ENCODE measurements at places on chromosomes 5 and 9. TPM values are rescaled to one million over a fixed set of nuclear protein-coding genes. Genes with fewer than 3 reads are reported as not detected.

DNA sequence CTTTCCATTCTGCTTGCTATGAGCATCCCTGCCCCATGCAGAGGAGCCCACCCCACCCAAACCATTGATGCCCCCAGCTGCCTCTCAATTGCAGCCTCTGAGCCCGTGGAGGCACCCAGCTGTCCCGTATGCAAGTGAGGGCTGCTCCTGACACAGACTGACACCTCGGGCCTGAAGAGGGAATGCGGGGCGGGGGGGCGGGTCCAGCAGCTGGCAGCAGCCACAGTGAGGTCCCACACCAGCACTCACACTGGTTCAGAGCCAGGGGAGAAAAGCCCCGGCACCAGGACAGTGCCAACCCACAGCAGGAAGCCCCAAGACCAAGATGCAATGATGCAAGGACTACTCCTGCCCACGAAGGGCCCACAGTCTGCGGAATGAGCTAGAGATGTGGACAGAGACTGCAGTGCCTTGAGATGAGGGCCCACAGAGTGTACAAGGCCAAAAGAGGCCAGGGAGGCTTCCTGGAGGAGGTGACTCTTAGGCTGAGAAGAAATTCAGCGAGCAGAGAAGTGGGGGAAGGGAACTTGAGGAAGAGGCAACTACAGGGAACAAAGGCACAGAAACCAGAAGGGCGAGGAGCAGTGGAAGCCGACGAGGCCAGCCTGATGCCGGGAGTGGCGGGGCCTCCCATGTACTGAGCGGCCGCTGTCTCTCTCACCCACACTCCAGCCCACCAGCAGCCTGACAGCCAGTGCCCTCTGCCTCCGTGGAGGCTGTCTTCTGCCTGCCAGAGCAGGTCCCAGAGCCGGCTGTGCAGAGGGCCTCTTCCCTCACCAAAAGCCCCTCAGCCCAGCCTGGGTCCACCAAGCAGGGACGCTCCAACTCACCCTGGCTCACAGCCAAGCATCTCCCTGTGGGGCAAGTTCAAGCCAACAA lies 9.2 kb downstream of the EEIG1 start:
- H3K4me1 ChIP-seq = peaks cover 100% of the 10 kb centered on the region
- no peaks in the 10 kb centered on the region for H3K27me3 ChIP-seq
- peak overlapping the region; percentile 96 for H3K27ac ChIP-seq
- DNase-seq = no peak
- peak overlapping the region; percentile 67 for H3K4me3 ChIP-seq

DNA sequence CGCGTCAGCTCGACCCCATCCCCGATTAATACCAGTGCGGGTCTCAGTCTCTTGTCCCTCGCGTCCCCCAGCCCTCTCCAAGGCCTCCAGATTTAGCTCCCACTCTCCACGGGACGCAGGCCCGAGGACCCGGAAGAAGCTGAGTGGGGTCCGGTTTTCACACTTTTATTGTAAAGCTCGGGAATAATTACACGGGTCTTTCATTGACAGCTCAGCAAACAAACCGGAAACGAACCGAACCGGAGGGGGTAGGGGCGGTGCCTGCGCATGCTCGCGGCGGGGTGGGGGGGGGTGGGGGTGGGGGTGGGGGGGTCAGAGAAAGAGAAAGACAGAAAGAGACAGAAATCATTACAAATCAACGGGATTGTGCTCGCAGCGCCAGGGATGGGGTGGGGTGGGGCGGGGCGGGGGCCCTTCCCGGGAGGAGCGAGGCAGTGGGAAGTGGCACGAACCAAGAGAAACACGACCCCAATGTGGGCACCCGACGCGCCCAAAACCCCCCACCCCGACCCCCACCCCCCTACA lies 27.9 kb downstream of the PCDH1 start:
- peaks cover 14% of the 10 kb centered on the region for H3K4me1 ChIP-seq
- peak overlapping the region; percentile 81 for H3K4me3 ChIP-seq
- H3K36me3 ChIP-seq = no peaks in the 10 kb centered on the region

DNA sequence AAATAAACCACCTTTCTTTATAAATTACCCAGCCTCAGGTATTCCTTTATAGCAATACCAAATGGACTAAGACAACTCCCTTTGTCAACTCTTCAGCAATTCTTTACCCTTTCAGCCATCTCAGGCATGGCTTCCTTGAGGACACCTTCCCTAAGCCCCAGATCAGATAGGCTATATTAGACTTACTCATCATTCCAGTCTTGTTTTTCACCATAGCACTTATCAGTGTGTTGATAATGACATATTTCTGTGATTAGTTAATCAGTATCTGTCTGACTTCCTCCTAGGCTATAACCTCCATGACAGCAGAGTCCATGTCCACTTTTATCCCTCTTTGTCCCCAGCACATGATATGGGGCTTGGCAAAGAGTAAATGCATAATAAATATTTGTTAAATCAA lies 238.1 kb downstream of the ACTL7B start:
- no peaks in the 10 kb centered on the region for H3K36me3 ChIP-seq
- no peaks in the 10 kb centered on the region for H3K27me3 ChIP-seq
- H3K27ac ChIP-seq = no peak overlapping the region
- H3K4me1 ChIP-seq = no peaks in the 10 kb centered on the region
- no peak overlapping the region for H3K4me3 ChIP-seq
- no peak for DNase-seq

DNA sequence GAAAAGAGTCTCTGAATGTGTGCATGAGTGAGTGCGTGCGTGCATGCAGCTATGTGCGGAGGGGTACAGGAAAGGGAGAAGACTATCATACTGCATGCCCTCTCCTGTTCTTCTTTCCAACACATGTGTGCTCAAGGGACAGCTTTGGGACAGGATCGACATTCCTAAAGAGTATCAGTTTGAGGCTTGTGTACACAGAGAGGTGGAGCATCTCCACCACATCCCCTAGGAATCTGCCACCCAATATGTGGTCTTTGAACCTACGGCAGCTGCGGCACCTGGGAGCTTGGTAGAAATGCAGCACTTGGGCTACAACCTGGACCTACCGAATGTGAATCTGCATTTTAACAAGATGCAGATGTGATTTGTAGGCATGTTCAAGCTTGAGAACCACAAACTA lies 132.3 kb upstream of the GLRA1 start:
- no peaks in the 10 kb centered on the region for H3K4me1 ChIP-seq
- no peak overlapping the region for H3K4me3 ChIP-seq
- no peak overlapping the region for H3K27ac ChIP-seq

- peaks cover 25% of the 10 kb centered on the region for H3K4me1 ChIP-seq
- no peak overlapping the region for H3K4me3 ChIP-seq
- DNase-seq = no peak
- H3K27me3 ChIP-seq = no peaks in the 10 kb centered on the region
- H3K27ac ChIP-seq = no peak overlapping the region
- H3K36me3 ChIP-seq = no peaks in the 10 kb centered on the region
These were observed 56.7 kb upstream of the CLINT1 start for GRCh38 chr5:157915638-157916037.

GRCh38 chr5:122508623-122509022 lies 196.6 kb downstream of the SNCAIP start:
- no peak for DNase-seq
- H3K4me1 ChIP-seq = no peaks in the 10 kb centered on the region
- H3K36me3 ChIP-seq = no peaks in the 10 kb centered on the region
- H3K27ac ChIP-seq = no peak overlapping the region
- H3K27me3 ChIP-seq = no peaks in the 10 kb centered on the region
- H3K4me3 ChIP-seq = no peak overlapping the region

- no peak overlapping the region for H3K4me3 ChIP-seq
- H3K36me3 ChIP-seq = no peaks in the 10 kb centered on the region
- H3K27me3 ChIP-seq = no peaks in the 10 kb centered on the region
- no peaks in the 10 kb centered on the region for H3K4me1 ChIP-seq
These were observed 221.0 kb upstream of the KLF4 start for GRCh38 chr9:107710546-107710945.

DNA sequence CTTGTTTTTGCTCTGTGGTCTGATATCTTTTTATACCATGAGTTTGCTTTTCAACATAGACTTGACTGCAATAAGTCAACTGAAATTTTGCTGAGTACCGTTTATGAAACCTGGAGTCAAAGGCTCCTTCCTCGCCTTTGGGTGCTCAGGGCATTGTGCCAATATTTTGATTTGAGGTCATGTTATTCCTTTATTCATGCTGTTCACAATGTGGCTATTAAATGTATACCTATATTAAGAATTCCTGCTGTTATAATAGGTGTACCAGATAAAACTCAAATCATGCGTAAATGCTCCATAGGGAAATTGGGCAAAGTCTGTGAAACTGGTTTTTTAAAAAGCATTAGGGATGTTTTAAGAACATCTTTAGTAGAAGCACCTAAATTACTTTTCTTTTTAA lies 334.0 kb upstream of the NUDT12 start:
- no peak overlapping the region for H3K27ac ChIP-seq
- no peaks in the 10 kb centered on the region for H3K36me3 ChIP-seq
- H3K4me3 ChIP-seq = no peak overlapping the region
- no peaks in the 10 kb centered on the region for H3K4me1 ChIP-seq
- DNase-seq = no peak

The GPR21 gene
- 0.74 TPM for total RNA-seq

The GRIA1 gene
- total RNA-seq = not detected

The SPDL1 gene
- total RNA-seq = 5.6 TPM

The IL31RA gene
- not detected for total RNA-seq
